WTC11 (cell line): ENCODE measurements at places on chromosomes 16 and 17. TPM values are rescaled to one million over a fixed set of nuclear protein-coding genes. Genes with fewer than 3 reads are reported as not detected.

TEKT5 gene
- 0.60 to 1.1 TPM (median 0.82 TPM) in 3 replicates for total RNA-seq

DNA sequence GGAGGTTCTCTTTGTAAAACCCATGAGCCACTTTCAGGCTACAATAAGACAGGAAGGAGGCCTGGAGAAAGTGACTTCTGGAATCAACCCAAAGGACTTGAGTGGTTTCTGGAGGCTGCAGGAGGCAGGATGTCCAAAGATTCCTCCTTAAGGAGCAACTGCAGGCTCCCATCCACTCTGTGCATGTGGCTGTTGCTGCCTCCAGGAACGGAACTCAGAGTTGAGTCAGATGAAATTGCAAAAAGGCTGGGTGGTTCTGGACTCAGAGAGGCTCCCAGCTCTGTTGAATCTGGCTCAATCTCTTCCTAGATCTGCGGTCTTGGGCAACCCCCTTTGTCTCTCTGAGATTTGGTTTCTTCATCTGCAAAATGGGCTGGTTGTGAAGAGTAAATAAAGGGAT is 197.1 kb downstream of the SHISA9 start:
- no peak for DNase-seq
- no peak overlapping the region for H3K27ac ChIP-seq
- H3K36me3 ChIP-seq: peaks cover under 1% of the 10 kb centered on the region; the same call in 1 of the 2 replicates
- H3K4me3 ChIP-seq: no peak overlapping the region
- peaks cover 55% of the 10 kb centered on the region for H3K4me1 ChIP-seq

ZG16 gene
- not detected in 3 replicates for total RNA-seq

- H3K27ac ChIP-seq: no peak overlapping the region
- peak; percentile 36 for DNase-seq
- H3K36me3 ChIP-seq: peaks cover 10% of the 10 kb centered on the region
- no peaks in the 10 kb centered on the region for H3K4me1 ChIP-seq
- peaks cover 12% of the 10 kb centered on the region for H3K27me3 ChIP-seq
- H3K4me3 ChIP-seq: no peak overlapping the region
These were observed 11.5 kb upstream of the PRSS54 start for GRCh38 chr16:58306327-58306726.

DNA sequence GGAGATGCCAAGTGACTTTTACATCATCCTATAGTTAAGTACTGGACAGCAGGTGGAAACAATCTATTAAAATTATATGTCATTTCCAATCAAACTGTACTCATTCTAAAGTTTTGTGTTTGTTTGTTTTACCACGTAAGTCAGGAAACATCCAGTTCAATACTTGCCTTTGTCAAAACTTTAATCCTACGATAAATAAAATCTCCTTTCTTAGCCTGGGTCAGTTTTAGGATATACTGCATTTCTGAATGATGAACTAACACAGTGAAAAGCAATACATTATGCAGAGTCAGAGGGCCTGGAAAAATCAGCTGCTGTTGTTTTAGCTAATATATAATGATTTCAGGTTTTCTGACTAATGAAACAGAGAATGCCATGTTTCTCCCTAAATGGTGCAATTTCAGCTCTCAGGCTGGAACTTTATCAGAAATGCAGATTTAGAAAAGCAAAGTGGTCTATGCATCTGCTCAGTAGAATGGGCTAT is 756.4 kb downstream of the CDH11 start:
- no peaks in the 10 kb centered on the region for H3K27me3 ChIP-seq
- no peaks in the 10 kb centered on the region for H3K36me3 ChIP-seq
- H3K27ac ChIP-seq: no peak overlapping the region
- no peaks in the 10 kb centered on the region for H3K4me1 ChIP-seq

- H3K4me3 ChIP-seq: peak overlapping the region; percentile 67
- H3K4me1 ChIP-seq: peaks cover 34% of the 10 kb centered on the region
- H3K36me3 ChIP-seq: no peaks in the 10 kb centered on the region
- peak; percentile 59 for DNase-seq
These were observed 1.2 kb downstream of the CAMKK1 start for GRCh38 chr17:3891626-3892094.

ZNF213 gene
- 8.9 to 11.6 TPM (median 10.3 TPM) in 3 replicates for total RNA-seq

DNA sequence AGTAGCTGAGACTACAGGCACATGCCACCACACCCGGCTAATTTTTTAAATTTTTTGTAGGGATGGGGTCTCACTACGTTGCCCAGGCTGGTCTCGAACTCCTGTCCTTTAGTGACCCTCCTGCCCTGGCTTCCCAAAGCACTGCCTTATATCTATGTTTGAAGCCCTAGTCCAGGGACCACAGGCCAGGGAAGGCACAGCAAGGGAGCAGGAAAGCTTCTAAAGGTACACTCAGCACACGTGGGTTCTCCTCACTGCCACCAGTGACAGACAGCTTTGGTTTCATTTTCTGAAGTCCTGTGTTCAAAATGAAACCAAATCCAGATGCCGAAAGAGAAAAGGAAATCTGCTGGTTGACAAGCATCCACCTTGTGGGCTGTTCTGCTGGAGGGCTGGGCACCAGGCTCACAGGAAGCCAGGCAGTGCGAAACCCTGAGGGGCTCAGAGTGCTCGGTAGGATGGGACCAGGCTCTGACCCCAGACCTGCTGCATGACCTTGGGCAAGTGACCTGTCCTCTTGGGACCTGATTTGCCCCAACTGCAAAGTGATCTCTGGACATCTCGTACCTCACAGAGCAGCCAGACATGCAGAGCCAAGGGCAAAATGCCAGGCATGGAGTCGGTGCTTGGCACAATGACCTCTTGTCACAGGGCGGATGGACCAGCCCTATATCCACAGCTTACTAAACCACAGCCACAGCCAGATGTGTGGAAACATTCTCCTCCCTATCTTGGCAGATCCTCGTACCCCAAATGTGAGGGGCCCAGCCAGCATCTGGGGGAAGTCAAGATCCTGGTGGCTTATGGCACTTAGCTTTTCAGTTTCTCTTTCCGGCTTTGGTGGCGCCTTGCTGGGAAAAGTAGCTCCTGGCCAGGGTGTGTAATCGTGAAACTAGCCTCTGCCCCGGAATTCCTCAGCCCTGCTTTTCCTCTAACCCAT is 2.8 kb upstream of the SOCS1 start:
- no peak overlapping the region for H3K4me3 ChIP-seq
- peaks cover 6% of the 10 kb centered on the region for H3K36me3 ChIP-seq
- H3K27me3 ChIP-seq: no peaks in the 10 kb centered on the region; the same call in 1 of the 2 replicates
- H3K4me1 ChIP-seq: peaks cover 24% of the 10 kb centered on the region
- H3K27ac ChIP-seq: peak overlapping the region; percentile 25; the same call in 1 of the 2 replicates

SLFN14 gene
- total RNA-seq: not detected in 3 replicates

TPSD1 gene
- 0.31 to 1.5 TPM (median 0.94 TPM) in 3 replicates for total RNA-seq

G6PC1 gene
- total RNA-seq: 0.37 TPM in 1 of 3 replicates, not detected in the others

DNA sequence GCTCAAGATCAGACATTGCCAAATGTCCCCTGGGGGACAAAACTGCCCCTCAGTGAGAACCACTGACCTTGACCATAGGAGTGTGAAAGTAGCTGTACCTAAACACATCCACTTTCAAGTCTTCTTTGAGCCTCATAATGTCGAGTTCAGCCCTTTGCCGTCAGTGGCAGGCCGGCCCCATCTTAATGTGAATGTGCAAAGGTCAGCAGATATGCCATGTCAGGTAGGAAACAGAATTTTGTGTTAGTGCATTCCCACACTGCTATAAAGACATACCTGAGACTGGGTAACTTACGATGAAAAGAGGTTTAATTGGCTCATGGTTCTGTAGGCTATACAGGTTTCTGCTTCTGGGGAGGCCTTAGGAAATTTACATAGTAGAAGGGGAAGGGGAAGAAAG is 95.1 kb upstream of the PIRT start:
- peaks cover 1% of the 10 kb centered on the region for H3K4me1 ChIP-seq
- peaks cover 4% of the 10 kb centered on the region for H3K27me3 ChIP-seq
- peaks cover 65% of the 10 kb centered on the region for H3K36me3 ChIP-seq

GINS2 gene
- 35.5 to 38.4 TPM (median 38.0 TPM) in 3 replicates for total RNA-seq

DNA sequence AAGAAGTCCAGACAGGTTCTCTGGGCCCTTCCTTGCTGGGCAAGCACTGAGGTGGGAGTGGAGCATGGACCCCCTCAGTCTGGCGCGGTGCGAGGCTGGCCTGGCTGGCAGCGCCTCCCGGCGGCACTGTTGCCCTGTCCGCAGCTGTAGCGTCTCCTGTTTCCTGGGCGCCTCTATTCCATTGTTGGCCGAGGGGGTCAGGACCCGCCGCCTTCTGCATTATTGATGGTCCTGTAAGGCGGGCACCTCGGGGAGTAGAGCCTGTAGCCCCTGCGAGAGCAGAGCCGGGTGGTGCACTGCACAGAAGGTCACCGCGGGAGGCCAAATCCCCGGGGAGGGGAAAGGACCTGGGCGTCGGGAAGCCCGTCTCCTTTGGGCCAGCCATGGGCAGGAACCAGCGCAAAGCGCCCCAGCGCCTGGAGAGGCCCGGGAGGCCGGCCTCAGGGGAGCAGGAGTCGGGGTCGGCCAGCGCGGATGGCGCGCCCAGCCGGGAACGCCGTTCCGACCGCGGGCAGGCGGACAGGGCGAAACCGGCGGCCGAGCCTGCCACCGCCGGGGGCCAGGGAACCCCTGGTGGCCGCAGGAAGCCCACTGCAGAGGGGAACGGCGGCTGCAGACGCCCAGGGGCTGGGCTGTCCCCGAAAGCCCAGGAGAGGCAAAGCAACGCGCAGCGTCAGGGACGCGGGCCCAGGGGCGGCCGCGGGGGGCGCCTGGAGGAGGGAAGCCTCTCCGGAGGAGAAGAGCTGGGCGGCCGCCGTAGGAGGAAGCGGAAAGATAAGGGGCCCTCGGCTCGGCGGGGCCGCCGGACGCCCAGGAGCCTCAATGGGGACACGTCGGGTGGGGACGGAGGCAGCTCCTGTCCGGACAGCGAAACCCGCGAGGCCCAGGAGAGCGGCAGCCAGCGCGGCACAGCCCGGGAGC is at the start of gene MYO15B:
Gene MYO15B, plus strand, starts transcription at position 126 of the 921 bp plus-strand sequence. Its CDS starts 258 bp downstream, at position 384.
- H3K27me3 ChIP-seq: peaks cover 25% of the 10 kb centered on the region
- H3K36me3 ChIP-seq: peaks cover 3% of the 10 kb centered on the region; the same call in 1 of the 2 replicates
- no peak within 1 kb of the TSS for H3K27ac ChIP-seq
- H3K4me1 ChIP-seq: peaks cover 5% of the 10 kb centered on the region

- H3K36me3 ChIP-seq: peaks cover 11% of the 10 kb centered on the region
- peaks cover 10% of the 10 kb centered on the region for H3K4me1 ChIP-seq
- no peak for DNase-seq
- no peak overlapping the region for H3K27ac ChIP-seq
These were observed 663 bp upstream of the GINS2 start for GRCh38 chr16:85689285-85689949.

GRN gene
- 177 to 185 TPM (median 185 TPM) in 3 replicates for total RNA-seq

CACNG3 gene
- not detected in 3 replicates for total RNA-seq

DNA sequence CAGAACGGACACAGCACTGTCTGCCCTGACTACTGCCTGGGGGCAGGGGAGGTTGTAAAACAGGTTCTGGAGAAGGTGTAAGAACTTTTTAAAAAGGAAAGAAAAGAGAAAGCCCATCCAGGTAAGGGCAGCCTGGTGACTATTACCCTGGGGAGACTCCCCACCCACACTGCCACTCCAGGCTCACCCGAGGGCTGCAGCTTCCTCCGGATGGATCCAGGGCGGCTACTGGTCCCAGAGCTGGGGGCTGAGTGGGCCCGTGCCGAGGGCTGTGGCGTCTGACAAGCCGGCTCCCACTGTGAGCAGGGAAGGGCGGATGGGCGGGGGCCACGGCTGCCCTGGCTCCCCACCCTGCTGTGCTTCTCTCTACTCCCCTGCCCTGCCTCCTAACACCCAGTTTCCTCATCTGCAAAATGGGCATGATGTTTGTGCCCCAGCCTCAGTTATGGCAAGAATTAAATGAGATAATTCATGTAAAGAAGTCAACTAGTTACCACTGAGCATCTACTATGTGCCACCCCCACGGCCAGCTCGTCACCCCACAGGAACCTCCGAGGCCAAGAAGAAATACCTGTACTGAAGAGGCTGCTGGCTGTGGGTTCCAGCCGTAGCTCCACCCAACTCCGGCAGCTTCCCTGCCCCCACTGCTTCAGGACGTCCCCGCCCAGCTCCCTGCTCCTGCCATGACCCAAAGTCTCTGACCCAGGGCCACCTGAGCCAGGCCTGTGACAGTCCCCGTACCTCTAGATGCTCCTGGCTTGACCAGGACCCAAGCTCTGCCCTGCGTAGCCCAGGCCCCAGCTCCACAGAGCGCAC is 24.2 kb downstream of the KATNB1 start:
- H3K4me3 ChIP-seq: no peak overlapping the region
- DNase-seq: no peak
- H3K4me1 ChIP-seq: peaks cover 14% of the 10 kb centered on the region
- H3K36me3 ChIP-seq: peaks cover 2% of the 10 kb centered on the region; the same call in 1 of the 2 replicates
- H3K27me3 ChIP-seq: no peaks in the 10 kb centered on the region

DNA sequence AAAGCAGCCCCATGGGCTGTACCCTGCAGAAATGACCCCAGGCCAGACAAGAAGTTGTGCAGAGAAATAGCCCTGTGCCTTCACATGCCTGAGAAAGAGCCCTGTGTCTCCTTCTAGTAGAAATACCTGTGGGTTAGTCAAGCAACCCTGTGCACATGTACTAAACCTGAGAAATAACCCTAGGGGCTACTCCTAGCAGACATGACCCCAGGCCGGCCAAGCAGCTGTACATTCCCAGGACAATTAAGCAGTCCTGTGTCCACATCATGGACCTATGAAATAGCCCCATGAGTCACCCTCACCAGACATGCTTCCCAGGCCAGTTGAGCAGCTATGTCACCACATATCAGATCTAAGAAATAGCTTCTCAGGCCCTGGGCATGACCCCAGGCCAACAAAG is 519.7 kb upstream of the CA10 start:
- DNase-seq: no peak
- peaks cover 59% of the 10 kb centered on the region for H3K36me3 ChIP-seq
- H3K4me3 ChIP-seq: no peak overlapping the region
- H3K27me3 ChIP-seq: peaks cover 7% of the 10 kb centered on the region
- H3K27ac ChIP-seq: no peak overlapping the region

DNAH17 gene
- 0.73 to 0.94 TPM (median 0.87 TPM) in 3 replicates for total RNA-seq

DNA sequence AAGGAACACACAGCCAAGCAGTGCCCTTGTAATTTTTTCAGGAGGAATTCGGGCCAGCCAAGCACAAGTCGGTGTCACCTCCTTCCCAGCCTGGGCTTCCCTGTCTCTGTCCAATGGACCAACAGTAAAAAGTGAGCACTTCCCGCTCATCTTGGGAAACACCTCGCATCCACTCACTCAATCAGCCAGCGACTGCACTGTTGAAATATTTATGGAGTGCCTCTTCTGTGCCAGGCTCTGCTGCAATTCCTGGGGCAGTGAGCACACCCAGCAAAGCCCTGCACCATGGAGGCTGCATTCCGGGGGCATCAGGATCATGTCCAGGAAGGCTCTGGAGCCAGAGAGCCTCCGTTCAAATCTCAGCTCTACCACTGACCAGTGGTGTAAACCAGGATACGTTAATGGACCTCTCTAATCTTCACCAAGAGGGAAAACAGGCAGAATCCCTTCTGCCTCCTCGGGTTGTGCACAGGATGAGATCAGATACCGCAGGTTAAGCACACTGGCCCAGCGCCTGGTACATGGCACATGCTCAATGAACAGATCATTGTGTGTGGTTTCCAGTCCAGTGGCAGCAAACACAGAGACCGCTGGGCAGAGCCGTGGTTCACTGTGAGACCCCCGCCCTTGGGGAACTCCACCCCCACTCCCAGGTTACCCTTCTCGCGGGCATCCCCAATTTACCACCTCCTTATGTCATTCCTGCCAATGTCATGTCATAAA is 194.3 kb downstream of the ZNF423 start:
- H3K4me3 ChIP-seq: no peak overlapping the region
- H3K4me1 ChIP-seq: peaks cover 29% of the 10 kb centered on the region
- H3K36me3 ChIP-seq: no peaks in the 10 kb centered on the region
- no peaks in the 10 kb centered on the region for H3K27me3 ChIP-seq
- peak overlapping the region; percentile 65; the same call in 1 of the 2 replicates for H3K27ac ChIP-seq

BRIP1 gene
- 13.8 to 17.6 TPM (median 16.0 TPM) in 3 replicates for total RNA-seq

GRCh38 chr17:51166198-51166986 is at the start of gene NME2:
Gene NME2, plus strand, starts transcription at chr17:51166411. Its CDS starts 420 bp downstream, at chr17:51166831.
- peaks cover 54% of the 10 kb centered on the region for H3K36me3 ChIP-seq
- peak within 1 kb of the TSS; percentile 93 for H3K4me3 ChIP-seq
- H3K27ac ChIP-seq: peak within 1 kb of the TSS; percentile 97
- no peaks in the 10 kb centered on the region for H3K27me3 ChIP-seq
- DNase-seq: peak; percentile 92
- peaks cover 16% of the 10 kb centered on the region for H3K4me1 ChIP-seq
